Chondrocyte (in vitro differentiated cells): ENCODE measurements at places on chromosomes 1 and 21. TPM values are rescaled to one million over a fixed set of nuclear protein-coding genes. Genes with fewer than 3 reads are reported as not detected.

Gene C1orf115
- 2.0 to 3.5 TPM (median 3.4 TPM) in 3 replicates for total RNA-seq

- DNase-seq: no peak
These were observed 5.5 kb upstream of the TGFBR3 start for GRCh38 chr1:91891454-91891853.

DNA sequence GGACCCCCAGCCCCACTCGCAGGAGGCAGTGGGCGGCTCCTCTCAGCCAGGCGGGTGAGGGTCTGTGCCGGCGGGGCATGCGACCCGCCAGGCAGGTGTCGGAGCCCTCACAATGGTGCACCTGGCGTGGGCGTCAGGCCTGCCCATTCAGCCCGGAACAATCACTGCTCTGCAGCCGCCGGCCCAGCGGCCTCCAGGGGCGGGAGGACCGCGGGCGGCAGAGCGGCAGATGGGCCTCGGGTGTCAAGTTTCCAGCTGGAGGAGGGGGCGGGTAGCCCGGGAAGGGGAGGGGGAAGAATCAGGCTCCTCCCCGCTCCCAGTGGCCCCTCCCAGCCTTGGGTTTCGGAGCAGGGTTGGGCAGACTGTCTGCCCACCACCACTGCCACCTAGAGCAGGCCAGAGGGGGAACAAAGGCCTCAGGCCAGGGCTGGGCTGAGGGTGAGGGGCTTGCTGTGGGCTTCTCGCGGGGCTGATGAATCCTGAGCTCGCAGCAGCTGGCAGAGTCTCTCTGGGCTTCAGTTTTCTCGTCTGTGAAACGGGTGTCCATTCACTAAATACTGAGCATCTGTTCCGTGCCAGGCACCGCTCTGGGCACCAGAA lies 39.5 kb upstream of the CASZ1 start:
- no peak for DNase-seq

GRCh38 chr1:108848806-108849205 lies 8.1 kb downstream of the AKNAD1 start:
- DNase-seq: no peak

Gene AGRN
- total RNA-seq: 138 to 221 TPM (median 219 TPM) in 3 replicates

Gene S100A7
- not detected in 3 replicates for total RNA-seq

DNA sequence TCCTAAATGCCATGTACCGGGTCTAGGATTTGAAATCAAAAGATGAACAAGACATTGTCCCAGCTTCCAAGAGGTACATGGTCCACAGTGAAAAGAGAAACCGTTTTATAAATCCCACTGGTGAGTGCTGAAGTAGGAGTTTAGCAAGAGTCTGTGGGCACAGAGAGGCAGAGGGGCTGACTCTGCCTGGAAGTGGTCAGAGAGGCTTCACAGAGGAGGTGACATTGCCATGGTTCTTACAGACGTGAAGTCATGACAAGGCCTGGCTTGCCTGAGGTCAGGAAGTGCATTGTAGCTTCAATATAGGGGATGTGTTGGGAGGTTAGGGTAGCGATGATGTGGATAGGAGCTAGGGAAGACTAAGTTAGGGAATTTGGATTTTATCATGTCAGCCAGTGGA lies 28.4 kb downstream of the MAPKAPK2 start:
- no peak for DNase-seq

Gene PPP1R15B
- total RNA-seq: 29.7 to 41.0 TPM (median 40.9 TPM) in 3 replicates

Gene YOD1
- 5.3 to 6.3 TPM (median 5.5 TPM) in 3 replicates for total RNA-seq

GRCh38 chr1:80310703-80311245 lies 1304.2 kb upstream of the ADGRL4 start:
- DNase-seq: no peak

DNA sequence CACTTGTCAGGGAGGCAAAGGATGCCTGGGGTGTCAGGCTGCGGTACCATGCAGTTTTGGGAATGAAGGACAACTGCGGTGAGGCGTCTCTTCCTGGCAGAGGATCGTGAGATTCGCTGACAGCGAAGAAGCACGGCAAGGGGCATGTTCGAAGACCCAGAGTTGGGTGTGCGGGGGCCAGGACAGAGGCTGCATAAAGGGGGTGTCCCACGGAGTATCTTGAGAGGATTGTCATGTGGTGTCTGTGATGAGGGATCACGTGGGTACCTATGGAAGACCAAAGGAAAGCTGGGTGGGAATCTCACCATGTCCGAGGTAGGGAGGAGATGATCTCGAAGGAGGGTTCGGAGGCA lies 372 bp downstream of the SLC25A44 start:
- DNase-seq: no peak

Gene SLC45A1
- 2.9 to 5.1 TPM (median 4.8 TPM) in 3 replicates for total RNA-seq

DNA sequence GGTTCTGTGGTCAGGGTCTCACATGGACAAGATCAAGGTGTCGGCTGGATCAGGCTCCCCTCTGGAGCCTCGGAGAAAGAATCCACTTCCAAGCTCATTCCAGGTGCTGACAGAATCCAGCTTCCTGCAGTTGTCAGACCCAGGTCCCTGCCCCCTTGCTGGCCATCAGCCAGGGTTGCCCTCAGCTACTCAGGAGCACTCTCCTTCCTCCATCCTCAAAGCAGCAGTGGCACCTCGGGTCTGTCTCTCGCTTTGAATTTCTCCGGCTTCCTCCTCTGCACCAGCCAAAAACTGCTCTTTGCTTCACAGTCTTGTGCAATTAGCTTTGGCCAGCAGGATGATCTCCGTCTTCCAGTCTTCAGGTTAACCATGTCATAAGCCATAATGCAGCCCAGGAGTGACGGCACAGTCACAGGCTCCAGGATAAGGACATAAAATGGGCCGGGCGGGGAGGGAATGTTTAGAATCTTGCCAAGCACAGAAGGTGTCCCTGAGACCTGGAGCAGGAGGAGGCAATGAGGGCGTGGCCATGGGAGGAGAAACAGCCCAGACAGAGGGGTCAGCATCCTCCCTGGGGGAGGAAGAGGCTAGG lies 79.4 kb upstream of the SLC25A33 start:
- no peak for DNase-seq

GRCh38 chr1:206004826-206005225 lies 1.6 kb upstream of the RAB7B start:
- DNase-seq: no peak

Gene KRTAP8-1
- not detected in 3 replicates for total RNA-seq

Gene STIL
- total RNA-seq: 5.0 to 6.9 TPM (median 5.2 TPM) in 3 replicates

DNA sequence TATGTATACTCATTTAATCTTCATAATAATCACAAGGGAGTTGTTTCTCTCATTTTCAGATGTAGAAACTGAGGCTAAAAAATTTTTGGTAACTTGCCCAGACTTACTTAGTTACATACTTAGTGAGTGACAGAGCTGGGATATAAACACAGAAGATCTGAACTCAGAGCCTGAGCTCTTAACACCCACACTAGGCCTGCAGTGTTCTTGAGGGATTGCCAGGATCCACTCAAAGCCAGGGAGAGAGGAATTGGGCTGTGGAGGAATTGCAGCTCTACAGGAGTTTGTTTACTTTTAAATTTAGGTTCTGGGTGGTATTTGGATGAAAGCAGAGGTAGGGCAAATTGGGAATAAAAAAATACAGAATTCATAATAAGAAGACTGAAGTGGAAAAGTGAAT lies 515.1 kb upstream of the PLXNA2 start:
- no peak for DNase-seq

- DNase-seq: no peak
These were observed 53.2 kb downstream of the C1orf198 start for GRCh38 chr1:230814949-230815692.

GRCh38 chr1:212225416-212225815 lies 59.8 kb upstream of the PPP2R5A start:
- DNase-seq: no peak

- no peak for DNase-seq
These were observed 98.5 kb downstream of the LMX1A start for GRCh38 chr1:165257969-165258459.

GRCh38 chr1:47558601-47559593 lies 121.1 kb downstream of the FOXD2 start:
- no peak for DNase-seq

DNA sequence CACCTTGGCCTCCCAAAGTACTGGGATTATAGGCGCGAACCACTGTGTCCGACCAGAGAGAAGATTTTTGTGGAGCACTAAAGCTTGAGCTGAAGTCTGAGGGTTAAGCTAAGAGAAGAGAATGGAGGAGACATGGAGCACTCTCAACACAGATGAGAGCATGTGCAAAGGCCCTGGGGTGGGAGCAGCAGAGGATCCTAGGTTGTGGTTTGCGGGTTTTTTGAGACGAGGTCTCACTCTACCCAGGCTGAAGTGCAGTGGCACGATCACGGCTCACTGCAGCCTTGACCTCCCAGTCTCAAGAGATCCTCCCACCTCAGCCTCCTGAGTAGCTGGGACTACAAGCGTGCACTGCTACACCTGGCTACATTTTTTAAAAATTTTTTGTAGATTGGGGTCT lies 30.5 kb downstream of the FBXO2 start:
- no peak for DNase-seq

DNA sequence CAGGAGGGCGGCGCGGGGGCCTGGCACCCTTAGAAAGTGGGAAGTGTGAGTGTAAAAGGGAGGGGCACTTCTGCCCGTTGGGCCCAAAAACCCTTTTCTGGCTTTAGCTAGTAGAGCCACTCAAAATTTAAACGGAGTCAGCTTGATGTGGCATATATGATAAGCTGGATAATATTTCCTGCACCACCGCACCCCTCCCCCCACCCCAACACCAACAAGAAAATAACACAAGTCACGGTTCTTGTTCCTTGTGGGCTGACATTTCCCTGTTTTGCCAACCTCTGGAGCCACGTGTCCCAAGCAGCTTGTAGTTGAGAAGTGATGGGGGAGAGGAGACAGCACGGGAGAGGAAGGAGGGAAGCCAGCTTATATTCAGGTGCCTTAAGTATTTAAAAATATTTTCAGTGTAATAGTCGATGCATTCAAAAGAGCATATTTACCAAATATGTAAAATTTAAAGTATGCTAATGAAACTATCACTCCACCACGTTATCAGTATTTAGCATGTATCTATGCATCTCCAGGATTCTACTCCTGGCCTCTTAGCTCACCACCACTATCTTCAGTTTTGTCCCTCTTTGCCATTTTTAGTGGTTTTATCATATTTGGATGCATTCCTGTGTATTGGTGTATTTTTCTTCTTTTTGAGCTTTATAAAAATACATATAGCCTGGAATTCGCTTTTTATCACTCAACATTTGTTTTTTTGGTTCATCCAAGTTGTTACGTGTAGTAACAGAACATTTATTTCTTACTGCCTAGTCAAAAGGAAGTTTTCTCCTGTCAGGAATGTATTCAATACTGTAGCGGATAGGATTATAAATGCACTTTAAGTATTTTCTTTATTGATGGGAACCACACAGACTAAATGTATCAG lies 773 bp upstream of the DDX59 start:
- DNase-seq: no peak

- no peak for DNase-seq
These were observed 162.5 kb downstream of the APP start for GRCh38 chr21:26007951-26008498.

Gene SLAMF6
- total RNA-seq: not detected in 3 replicates

Gene CD160
- total RNA-seq: not detected in 3 replicates

GRCh38 chr1:202563818-202564217 lies 146.4 kb downstream of the SYT2 start:
- no peak for DNase-seq

DNA sequence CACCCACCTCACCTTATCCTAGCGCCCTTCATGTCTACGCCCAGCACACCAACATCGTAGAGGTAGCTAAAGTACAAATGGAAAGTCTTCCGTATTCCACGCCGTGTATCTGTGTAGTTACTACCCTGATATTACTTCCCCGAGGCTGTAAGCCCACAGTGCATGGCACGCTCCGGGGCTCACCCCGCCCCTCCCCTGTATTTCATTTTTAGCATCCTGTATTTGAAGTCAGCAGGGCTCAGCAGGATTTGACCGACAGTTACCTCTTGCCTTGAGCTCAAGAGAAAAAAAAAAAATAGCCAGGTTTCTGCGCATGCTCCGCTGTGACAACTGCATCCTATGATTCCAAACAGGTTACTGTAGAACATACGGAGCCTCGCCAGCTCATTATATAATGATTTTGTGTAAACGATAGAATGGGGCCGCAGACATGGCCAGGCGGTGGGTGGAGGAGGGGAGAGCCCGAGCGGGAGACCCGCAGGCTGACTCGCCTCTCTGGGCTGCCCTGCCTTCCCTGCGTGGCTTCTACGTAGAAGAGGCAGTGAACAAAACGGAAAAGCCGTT lies 1.3 kb downstream of the ABCG1 start:
- no peak for DNase-seq

DNA sequence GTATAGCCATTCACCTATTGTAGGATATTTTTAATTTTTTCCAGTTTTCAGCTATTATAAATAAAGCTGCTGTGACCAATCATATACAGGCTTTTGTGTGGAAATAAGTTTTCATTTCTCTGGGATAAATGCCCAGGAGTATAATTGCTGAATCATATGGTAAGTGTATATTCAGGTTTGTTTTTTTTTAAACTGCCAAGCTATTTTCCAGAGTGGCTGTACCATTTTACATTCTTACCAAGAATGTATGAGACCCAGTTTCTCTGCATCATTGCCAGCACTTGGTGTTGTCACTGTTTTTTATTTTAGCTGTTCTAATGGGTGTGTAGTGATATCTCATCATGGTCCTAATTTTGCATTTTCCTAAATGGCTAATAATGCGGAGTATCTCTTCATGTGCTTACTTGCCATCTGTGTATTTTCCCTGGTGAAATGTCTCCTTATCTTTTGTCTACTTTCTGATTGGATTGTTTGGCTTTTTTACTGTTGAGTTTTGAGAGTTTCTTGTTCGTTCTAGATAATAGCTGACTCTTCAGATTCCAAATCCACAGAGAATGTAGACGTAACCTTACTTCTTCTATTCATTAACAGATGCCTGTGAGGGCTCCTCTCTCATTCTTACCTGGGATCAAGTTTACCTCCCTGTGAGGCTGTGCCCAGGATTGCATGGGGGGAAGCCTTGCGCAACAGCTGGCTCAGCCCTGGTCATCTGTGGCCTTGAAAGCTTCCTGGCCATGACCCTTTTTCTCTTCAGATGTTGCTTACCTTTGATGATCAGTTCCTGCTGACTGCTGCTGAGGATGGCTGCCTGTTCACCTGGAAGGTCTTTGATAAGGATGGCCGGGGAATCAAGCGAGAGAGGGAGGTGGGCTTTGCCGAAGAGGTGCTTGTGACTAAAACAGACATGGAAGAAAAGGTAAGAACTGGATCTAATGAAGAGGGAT lies 42.6 kb downstream of the CFAP57 start:
- no peak for DNase-seq

- no peak for DNase-seq
These were observed 61.6 kb downstream of the LRRN2 start for GRCh38 chr1:204623894-204624361.

Gene OPTC
- not detected in 3 replicates for total RNA-seq

Gene OR2L3
- not detected in 3 replicates for total RNA-seq
